ENCODE measurements at places on chromosomes 3 and 15. TPM values are rescaled to one million over a fixed set of nuclear protein-coding genes. Genes with fewer than 3 reads are reported as not detected.

DNA sequence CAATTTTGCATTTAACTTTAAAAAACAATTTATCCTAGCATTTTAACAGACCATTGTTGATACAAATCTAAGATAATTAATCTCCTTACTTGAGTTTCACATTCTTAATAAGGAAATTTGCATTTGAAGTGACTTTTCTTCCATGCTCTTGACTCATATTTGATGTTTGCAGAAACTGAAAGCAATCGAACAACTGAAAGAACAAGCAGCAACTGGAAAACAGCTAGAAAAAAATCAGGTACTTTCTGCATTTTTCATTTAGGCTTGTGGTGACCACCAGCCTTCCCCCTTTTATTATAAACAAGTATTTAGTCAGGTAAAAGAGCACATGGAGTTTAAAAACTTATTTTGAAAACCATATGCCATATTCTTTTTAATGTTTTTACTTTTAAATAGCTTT, 20.1 kb upstream of the SELENOT start:
- DNase-seq, result no peak

DNA sequence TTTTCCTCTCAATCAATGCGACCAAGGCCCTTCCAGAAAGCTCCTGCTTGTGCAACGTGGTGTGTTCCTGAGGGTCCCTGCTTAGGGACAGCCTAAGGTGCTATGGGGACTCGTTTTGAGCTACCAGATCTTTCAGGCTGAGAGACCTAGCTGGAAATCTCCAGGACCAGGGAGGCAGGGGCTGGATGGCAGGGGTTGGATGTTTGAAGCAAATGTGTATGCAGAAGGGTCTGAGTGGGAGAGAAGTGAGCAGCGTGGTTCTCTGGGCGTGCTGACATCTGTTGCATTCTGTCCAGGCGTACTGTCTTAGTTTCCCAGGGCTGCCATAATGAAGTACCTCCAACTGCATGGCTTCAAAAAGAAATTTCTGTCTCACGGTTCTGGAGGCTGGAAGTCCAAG, 31.7 kb upstream of the SLCO2A1 start:
- DNase-seq, result no peak

DNA sequence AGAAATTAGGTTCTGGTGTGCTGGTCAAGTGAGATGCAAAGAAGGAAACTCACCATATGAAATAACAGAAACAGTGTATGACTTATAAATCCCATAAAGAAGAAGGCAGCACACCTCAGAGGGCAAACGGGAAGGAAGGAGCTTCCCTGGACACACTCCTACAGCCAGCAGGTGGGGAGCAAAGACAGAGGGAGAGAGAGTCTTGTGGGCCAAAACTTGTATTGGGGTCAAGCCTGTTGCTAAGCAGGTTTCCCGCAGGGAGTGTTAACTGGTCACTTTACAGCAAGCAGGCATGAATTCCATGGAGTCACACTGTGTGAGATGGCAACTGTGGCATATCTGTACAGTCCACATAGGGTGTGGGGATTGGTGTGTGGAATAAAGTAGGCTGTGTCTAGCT, 222.9 kb upstream of the NDN start:
- DNase-seq, result no peak

GRCh38 chr3:9399746-9400145, 2.3 kb downstream of the SETD5 start:
- DNase-seq, result peak; percentile 93

- no peak for DNase-seq
Observed at GRCh38 chr3:106930086-106930485, 447.2 kb upstream of the CCDC54 start.

GRCh38 chr3:145681181-145681580, 479.8 kb downstream of the PLOD2 start:
- no peak for DNase-seq

DNA sequence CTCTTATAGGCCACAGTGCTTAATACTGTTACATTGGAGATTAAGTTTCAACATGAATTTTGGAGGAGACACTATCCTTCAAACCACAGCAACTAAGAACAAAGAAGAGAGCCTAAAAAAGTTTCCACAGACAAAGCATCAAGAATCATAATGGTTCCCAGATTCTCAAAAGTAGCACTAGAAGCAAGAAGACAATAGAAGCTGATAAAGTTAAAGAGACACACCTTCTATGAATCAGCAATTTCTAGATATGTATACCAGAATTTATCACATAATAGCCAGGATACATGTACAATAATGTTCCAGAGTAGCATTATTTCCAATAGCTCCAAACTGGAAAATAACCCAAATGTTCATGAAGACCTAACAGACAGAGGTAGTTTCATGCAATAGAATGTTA, 12.2 kb downstream of the NKIRAS1 start:
- DNase-seq, result no peak

DNA sequence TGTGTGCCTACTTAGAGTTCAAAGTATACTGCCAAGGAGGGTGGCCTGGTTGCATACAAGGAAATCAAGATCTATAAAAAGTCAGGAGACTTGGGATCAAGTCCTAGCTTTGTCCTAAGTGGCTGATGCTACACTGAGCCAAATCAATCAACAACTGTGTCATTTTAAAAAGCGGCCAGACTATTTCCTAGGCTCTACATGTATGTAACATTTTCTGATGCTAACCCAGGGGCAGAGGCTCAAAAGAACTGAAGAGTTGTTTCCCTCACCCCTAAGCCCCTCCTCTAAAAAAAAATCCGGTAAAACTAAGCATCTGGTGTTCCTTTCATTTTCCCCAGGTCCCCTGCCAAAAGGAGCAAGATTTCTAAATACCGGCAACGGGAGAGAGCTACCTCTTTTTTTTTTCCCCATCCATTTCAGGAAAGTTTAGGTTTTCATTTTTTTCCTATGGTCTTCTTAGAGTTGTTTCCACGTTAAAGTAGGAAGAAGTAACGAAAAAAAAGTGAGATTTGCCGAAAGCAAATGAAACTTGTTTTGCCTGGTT, 18.8 kb upstream of the CHD2 start:
- DNase-seq, result no peak

DNA sequence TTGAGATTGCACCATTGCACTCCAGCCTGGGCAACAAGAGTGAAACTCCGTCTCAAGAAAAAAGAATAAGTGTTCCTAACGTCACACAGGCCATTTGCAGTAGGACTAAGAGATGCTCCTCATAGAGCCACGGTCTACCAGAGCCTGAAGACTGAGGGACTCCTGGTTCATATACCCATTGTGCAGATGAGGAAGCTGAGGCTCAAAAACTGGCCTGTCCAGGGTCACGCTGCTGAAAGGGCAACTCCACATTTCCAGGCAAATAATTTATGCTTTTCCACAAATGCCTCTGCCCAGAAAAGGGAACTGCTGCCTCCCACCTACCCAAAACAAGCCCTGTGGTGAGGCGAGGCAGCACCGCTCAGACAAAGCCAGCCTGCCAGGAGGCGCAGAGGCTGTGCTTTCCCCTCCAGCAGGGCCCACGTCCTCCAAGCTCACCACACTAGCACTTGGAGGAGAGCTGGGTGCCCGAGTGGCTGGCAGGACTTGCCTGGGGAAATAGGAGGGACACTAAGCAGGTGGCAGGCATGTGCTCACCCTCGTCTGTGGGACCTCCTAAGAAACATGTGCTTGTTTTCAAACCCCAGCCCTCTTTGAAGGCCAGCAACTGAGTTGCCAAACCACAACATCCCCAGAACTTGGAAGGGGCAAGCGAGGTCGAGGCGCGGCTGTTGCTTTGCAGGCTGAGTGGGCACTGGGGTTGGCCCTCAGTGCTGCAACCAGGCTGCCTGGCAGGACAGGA, 195.6 kb downstream of the XXYLT1 start:
- DNase-seq, result peak; percentile 62

- no peak for DNase-seq
Observed at GRCh38 chr3:24476871-24477656, 17.6 kb downstream of the THRB start.

GRCh38 chr15:41160639-41161315, 44.7 kb upstream of the INO80 start:
- no peak for DNase-seq

GRCh38 chr15:56234804-56235203, 8.9 kb downstream of the RFX7 start:
- no peak for DNase-seq

DNA sequence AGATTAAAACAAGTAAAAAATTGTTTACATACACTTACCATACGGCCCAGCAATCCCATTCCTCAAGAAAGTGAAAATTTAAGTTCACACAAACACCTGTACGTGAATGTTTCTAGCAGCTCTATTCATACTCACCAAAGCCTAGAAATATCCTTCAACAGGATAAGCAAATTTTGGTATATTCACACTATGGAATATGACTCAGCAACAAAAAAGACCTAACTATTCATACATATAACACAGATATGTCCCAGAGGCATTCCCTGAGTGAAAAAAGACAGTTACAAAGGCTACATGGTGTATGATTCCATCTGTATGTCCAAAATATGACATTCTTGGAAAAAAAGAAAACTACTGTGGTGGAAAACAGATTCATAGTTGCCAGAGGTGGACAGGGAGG, 40.1 kb upstream of the THUMPD3 start:
- DNase-seq, result no peak

DNA sequence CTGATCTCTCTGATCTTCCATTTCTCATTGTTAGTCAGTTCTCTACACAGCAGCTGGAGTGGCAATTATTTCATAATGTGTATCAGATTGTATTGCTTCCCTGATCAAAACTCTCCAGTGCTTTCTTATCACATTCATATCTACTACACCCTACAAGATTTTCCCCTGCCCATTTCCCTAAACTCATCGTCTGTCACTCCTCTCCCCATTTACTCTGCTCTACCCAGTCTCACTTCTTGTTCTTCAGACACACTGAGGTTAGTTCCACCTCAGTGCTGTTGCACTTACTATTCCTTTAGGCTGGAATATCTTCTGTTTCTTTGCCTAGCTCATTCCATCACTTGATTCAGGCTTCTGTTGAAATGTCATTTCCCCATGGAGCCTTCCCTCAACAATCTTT, 197.1 kb downstream of the SATB1 start:
- no peak for DNase-seq

- no peak for DNase-seq
Observed at GRCh38 chr3:141326123-141326522, 42.2 kb upstream of the ZBTB38 start.

- no peak for DNase-seq
Observed at GRCh38 chr15:49989498-49989897, 129.5 kb downstream of the ATP8B4 start.

GRCh38 chr3:30513374-30514152, 92.8 kb upstream of the TGFBR2 start:
- no peak for DNase-seq

- DNase-seq, result peak; percentile 35
Observed at GRCh38 chr3:186380622-186381380, 18.8 kb upstream of the DGKG start.

DNA sequence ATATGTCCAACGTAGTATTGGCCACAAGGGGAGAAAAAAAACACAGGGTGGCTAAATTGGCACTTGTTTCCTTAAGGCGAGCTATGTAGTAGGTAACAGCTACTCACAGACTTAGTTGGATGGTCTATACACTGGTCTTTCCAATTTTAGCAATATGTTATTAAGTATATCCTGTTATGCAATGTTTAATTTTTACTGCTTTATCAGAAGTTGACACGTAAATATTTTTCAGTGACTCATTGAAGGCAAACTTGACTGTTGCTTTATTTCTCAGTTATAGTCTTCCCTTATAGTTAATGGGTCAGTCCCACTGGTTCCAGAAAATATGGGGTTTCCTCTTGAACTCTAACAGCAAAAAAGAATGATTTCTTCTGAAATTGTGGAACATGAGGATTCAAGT, 46.5 kb downstream of the ADPGK start:
- no peak for DNase-seq

The ITGA11 gene
- 5.9 TPM for polyA plus RNA-seq

The ZDHHC23 gene
- 0.76 TPM for polyA plus RNA-seq

The TPRG1 gene
- polyA plus RNA-seq, result 1.1 TPM

The UBA5 gene
- polyA plus RNA-seq, result 59.1 TPM

The RASL12 gene
- 13.3 TPM for polyA plus RNA-seq
